ENCODE measurements at places on chromosomes 7 and 10. TPM values are rescaled to one million over a fixed set of nuclear protein-coding genes. Genes with fewer than 3 reads are reported as not detected.

Gene ITIH2
- not detected for polyA plus RNA-seq

Gene SPAM1
- not detected for polyA plus RNA-seq

Gene DYNC1I1
- not detected for polyA plus RNA-seq

Gene CALML3
- not detected for polyA plus RNA-seq

Gene NEBL
- polyA plus RNA-seq, result not detected

Gene ASB10
- not detected for polyA plus RNA-seq

Gene SUN1
- 39.4 TPM for polyA plus RNA-seq

Gene MMP21
- polyA plus RNA-seq, result not detected

Gene TLX1
- polyA plus RNA-seq, result not detected

Gene CABCOCO1
- polyA plus RNA-seq, result not detected

Gene CYP2C18
- polyA plus RNA-seq, result not detected

Gene TSPAN12
- polyA plus RNA-seq, result not detected

Gene CCL26
- polyA plus RNA-seq, result not detected
